ENCODE measurements at places on chromosomes 5 and 9. TPM values are rescaled to one million over a fixed set of nuclear protein-coding genes. Genes with fewer than 3 reads are reported as not detected.

GRCh38 chr5:150092159-150092787, 5.9 kb upstream of the CSF1R start:
- no peak for DNase-seq

- no peak for DNase-seq
Measured at GRCh38 chr5:55894135-55894534, 43.0 kb downstream of the IL31RA start.

SLC6A18 gene
- not detected for total RNA-seq

DNA sequence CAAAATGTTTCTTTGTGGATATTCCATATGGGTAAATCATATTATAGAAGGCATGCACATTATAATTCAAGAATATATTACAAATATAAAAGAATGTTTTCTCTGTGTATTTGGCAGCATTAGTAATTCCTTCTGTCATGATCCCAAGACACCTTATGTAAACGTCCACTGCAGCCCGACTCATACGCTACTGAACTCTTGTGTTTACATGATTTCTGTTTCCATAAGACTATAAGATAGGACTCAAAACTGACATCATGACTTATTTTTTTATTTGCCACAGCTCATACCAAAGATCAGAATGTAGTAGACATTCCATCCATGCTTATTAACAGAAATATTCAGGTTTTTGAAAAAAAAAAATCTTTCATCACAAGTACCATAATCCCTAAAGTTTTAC, 234.1 kb downstream of the AP3B1 start:
- no peak for DNase-seq

TMEM215 gene
- total RNA-seq: not detected

FXN gene
- 2.4 TPM for total RNA-seq

ABO gene
- 4.5 TPM for total RNA-seq

GRCh38 chr5:179343719-179344430, 1.4 kb downstream of the ADAMTS2 start:
- DNase-seq: no peak

DNA sequence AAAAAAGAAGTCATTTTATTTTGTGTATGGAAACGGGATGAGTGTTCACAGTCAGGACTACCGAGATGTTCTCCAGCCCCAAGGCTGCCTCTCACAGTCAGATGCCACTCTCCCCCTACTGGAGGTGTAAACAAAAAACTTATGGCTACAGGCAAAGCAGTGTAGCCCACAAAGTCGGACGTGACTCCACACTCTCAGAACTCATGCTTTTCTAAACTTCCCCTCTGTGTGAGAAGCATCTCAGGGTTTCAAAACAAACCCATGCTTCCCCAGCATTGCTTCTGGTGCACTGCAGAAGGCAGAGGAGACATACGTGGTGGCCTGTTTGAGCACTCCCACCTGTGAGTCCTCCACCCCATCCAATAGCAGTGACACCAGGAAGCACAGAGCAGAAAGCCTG, 580.3 kb downstream of the BNC2 start:
- no peak for DNase-seq

- no peak for DNase-seq
Measured at GRCh38 chr9:4732890-4733289, 8.1 kb downstream of the AK3 start.

GRIA1 gene
- not detected for total RNA-seq

DNA sequence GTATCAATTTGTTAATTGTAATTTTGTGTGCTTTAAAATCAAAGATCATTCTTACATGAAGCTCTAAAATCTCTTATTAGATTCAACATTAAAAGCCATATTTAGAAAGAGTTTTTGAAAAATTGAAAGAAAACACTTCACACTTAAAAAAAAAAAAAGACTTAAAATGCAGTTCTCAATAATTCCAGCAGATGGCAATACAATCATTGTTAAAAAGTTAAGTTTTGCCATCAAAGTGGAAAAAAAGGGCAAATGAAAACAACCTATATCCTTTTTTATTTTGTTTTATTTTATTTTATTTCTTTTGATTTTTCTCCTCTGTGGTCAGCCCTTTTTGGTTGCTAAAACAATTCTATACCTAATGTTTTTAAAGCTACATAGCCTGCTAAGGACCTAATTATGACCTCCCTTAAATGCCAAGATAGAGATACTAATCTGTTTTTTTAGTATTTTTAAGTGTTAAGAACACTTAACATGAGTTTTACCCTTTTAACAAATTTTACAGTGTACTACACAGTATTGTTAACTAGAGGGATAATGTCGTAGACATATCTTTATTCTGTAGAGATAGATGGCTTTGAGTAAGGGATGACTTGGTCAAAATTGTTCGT, 154.2 kb upstream of the DAB2 start:
- peak; percentile 34 for DNase-seq

GRCh38 chr5:17056141-17056631, 120.1 kb upstream of the MYO10 start:
- DNase-seq: peak; percentile 17

- DNase-seq: peak; percentile 15
Measured at GRCh38 chr5:150700246-150700593, 642 bp downstream of the RBM22 start.

ADAMTS6 gene
- 2.7 TPM for total RNA-seq

SLC25A2 gene
- total RNA-seq: 1.0 TPM

INIP gene
- total RNA-seq: 43.0 TPM

DNA sequence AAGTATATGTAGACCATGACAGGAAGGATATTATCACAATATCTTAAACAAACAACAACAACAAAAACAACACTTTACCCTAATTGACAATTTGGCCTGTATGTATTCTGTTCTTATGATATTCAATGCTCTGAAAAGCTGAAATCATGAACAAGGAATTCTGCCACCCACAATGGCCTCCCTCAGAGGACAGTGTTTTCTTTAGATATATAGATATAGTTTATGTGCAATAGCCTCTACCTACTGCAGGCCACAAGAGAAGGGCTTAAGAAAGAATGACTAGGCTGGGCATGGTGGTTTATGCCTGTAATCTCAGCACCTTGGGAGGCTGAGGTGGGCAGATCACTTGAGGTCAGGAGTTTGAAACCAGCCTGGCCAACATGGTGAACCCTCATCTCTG, 104.8 kb downstream of the STARD4 start:
- DNase-seq: no peak

DNA sequence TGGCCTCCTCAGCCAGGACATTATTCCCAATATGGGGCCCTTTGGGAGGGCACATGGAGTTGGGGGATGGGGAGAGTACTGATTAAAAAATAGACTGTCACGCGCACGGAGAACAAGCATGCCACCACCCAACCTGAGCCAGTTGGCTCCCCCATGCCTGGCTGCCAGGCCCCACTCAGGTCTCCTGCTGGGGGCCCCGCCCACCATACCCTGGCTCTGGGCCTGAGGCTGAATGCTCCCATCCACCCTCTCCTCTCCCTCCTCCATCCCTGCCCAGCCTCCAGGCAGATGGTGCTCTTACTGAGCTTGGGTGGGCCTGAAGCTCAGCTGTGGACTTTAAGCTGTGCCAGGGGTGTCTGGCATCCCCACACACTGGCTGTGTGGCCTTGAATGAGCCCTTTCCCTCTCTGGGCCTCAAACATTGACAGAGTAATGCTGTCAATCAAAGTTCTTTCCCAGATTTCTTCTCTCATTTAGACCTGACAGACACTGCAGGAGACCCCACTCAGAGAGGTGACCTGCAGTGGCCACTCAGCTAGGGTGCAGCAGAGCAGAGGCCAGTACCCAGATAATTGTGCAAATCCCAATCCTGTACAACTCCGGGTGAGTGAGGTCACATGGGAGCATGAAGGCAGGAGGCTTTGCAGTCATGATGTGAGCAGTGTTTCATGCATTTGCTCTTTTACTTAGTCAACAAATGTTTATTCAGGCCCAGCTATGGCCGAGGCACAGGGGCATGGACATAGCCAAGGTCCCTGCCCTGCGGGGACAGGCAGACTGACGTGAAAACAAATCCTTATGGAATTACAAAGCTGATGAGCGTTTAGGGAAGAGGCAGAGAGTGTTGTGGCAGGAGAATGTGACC, 9.8 kb upstream of the SYNPO start:
- no peak for DNase-seq

DNA sequence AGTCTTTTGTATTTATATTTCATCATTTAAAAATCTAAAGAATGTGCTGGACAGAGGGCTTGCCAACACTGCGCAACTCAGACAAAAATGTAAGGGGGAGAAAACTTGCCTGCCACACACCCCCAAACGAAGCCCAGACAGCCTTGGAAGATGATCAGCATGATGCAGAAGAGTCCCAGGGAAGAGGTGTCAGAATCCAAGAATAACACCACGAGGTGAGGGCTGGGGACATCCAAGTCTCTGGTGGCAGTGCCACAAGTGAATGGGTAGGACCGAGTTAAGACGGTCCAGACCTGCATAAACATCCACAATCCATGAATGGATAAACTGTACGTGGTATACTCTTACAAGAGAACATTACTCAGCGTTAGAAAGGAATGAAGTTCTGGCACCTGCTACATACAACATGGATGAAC, 10.4 kb downstream of the EPB41L4B start:
- DNase-seq: no peak

QRFP gene
- total RNA-seq: not detected

DNA sequence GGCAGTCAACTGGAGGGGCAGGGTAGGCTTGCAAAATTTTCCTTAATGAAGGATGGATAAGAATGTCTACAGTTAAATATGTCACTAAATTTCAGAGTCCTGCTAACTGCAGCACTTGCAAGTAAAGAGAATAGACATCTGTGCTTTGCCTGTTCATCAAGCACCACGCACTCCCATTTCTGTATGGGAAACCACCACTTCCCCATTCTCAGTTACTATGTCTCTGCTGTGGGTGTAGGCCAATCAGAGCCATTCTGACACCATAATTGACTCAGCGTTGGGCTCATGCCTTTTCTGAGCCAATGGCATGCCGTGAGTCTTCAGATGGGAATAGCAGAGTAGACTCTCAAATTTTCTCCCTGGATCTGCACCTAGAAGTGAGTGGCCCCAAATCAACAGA, 247.5 kb downstream of the GABRB2 start:
- no peak for DNase-seq

RORB gene
- not detected for total RNA-seq

PRDM9 gene
- not detected for total RNA-seq

GRCh38 chr5:159782197-159782994, 133.9 kb upstream of the ADRA1B start:
- DNase-seq: no peak

DNA sequence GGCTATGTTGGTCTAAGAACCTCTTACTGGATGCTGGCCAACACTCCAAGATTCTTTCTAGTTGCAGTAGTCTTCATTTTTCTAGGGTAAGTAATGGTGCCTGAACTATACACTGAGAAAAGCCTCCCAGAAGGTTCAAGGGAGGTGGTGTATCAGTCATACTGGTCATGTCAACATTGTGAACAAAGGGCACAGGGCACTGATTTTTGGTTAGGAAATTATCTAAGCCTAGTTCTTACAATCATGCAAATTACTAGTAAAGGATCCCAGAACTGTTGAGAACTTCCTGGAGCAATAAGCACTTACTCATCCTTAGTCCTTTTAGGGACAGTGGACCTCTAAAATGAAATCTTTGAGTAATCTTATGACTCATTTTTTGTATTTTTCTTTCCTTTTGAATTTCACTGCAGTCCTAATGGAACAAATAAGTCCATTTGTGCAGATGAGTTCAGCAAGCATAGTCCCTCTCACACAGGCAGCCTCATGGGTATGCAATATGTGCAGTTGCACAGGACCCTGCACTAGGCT, 21.1 kb upstream of the CDC42SE2 start:
- DNase-seq: peak; percentile 89

IRX2 gene
- total RNA-seq: 6.1 TPM

GRIN3A gene
- not detected for total RNA-seq

GRCh38 chr5:174599992-174600391, 124.4 kb upstream of the MSX2 start:
- no peak for DNase-seq

DNA sequence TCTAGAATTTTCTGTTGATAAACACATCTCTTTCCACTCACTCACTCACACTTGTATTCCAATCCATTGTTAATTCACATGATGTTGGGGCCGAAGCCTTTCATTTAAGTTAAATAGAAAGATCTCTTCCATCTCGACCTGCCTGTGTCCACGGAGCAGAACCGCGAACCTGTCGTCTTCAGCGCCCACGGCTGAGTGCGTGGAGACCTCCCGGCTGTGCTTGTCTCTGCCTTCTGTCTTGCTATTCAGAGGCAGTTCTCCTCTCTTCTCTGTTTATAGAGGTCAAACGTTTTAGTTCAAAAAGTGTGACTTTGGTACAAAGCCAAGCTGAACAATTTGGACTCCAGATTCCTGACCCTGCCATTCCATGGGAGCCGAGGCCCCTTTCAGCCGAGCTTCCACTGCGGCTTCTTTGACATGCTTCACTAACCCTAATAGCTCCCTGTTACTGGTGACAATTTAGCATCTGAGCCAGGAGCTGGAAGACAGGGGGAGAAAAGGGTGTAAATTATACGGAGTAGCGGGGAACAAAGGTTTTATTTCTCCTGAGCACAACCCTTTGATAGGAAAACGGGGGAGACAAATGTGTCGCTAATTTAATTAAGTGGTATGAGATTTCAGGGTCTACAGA, 314.4 kb upstream of the IRX4 start:
- DNase-seq: no peak

DNA sequence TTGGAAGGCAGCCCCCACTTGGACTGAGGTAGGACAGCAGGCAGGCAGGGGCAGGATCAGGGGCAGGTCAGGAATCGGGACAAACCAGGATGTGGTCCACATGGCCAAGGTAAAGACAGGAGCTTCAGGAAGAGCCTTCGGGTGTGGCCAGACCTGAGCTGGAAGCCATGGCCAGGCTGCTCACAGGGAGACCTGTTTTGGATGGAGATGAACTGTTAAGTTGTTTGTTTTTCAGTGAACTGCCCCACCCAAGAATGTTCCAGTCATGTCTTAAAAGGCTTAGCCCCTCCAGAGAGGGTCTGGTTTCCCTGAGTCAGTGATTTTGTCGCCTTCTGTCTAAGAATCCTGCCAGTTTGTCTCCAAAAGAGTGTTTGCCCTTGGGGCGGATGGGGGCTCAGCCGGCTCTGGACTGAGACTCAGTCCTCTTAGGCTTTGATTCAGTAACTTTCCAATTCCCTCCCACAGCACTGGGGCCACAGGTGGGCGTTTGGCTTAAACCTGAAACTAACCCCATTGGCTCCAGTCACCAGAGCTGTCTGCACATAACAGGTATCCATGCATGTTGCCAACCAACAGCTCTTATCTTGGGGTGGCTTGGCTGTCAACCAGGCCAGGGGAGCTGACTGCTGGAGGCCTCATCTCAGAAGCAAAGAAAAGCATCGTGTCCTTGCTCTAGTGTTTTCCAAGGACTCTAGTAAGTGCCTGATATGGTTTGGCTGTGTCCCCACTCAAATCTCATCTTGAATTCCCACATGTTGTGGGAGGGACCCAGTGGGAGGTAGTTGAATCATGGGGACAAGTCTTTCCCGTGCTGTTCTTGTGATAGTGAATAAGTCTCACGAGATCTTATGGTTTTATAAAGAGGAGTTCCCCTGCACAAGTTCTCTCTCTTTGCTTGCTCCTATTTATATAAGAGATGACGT, 11.3 kb upstream of the ANKH start:
- DNase-seq: no peak

SELENOP gene
- total RNA-seq: 65.8 TPM

GRCh38 chr9:19271081-19271480, 40.6 kb downstream of the DENND4C start:
- DNase-seq: peak; percentile 25

- DNase-seq: no peak
Measured at GRCh38 chr9:106304401-106304920, 558.5 kb upstream of the ZNF462 start.

PIP5K1B gene
- 0.15 TPM for total RNA-seq

COL27A1 gene
- total RNA-seq: 48.4 TPM

ZNF462 gene
- 36.1 TPM for total RNA-seq

GRCh38 chr5:148374690-148375360, 8.9 kb upstream of the FBXO38 start:
- peak; percentile 78 for DNase-seq

GRCh38 chr9:132157347-132158116, 4.3 kb upstream of the NTNG2 start:
- no peak for DNase-seq

All from renal cortical epithelial cell (primary cell).